Stimulated activated CD4-positive, alpha-beta T cell treated with anti-CD3 and anti-CD28 coated beads, Interleukin-15, amount 100 ng/mL, for 24 hours (primary cell): ENCODE measurements at places on chromosomes 2 and 18.

DNA sequence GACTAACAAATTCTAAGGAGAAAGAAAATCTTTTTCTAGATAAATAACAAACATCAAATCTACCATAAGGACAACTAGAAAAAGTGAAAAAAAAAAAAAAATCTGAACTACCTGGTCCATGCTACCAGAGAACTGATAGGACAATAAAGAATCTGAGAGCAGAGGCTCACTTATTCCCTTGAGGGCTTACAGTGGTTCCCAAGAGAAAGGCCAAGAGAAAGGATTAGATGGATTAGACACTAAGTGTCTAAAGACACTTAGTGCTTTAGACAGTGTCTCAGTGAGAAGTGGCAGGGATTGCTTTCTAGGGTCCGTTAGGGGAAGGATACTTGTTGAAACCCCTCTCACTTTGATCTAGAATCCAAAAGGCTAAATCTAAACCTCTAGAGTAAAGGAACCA, 78.2 kb downstream of the COA5 start:
- DNase-seq = no peak

- no peak for DNase-seq
These were observed 304.8 kb upstream of the CCDC68 start for GRCh38 chr18:55264108-55264507.

DNA sequence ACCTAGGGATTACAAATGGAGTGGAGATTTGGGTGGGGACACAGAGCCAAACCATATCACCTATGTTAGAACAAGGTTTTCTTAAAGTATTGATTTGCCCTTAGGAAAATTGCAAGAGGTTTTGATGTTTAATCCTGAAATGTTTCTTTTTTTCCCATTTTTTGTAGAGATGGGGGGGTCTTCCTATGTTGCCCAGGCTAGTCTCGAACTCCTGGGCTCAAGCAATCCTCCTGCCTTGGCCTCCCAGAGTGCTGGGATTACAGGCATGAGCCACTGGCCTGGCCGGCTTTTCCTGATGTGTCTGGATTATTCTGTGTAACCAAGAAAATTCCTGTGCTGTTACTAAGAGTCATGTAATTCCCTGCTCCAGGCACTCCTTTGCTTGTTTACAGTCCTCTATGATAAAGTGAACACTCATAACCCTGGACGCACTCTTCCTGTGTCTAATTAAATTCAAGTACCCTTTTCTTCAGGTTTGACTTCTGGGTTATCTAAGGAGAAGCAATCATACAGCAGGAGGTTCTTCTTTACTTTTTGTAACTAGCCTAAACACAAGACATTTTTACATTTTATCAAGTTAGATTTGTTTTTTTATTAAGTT, 15.0 kb upstream of the CTDP1 start:
- no peak for DNase-seq

DNA sequence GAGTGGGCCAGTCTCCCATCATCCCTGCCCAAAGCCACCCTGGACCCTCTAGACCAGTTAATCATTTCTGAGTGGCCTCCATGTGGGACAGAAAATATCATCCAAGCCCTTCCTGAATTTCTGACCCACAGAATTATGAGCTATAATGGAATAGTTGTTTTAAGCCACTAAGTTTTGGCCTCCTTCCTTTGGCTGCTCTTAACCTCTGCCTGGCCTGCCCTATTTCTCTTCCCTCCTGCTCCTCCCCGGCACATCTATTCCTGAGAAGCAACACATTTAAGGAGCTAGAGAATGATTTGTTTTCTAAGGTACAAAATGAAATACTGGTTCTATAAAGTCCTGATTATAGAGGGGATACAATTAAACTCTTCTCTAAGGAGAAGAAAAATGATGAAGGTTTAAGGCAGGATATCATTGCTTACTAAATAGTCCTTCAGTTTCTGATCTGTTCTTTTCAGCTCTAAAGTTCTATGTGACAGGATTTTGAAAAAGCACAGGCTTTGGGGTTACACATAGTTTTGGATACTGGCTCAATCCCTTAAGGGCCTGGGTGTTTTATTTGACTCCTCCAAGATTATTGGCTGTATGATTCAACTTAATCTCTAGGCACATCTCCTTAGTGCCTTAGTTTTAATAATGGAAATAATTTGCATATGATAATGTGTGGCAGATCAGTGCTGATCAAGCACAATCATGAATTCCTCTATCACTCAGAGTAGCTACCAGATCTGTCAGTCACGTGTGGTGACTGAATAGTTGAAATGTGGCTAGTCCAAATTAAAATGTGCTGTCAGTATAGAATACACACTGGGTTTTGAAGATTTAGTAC, 240.3 kb downstream of the VAPA start:
- no peak for DNase-seq

GRCh38 chr2:69791045-69791444, 38.4 kb upstream of the GMCL1 start:
- no peak for DNase-seq
